Esophagus squamous epithelium (tissue), 5 donors: ENCODE measurements at places on chromosomes 7 and 10.

DNA sequence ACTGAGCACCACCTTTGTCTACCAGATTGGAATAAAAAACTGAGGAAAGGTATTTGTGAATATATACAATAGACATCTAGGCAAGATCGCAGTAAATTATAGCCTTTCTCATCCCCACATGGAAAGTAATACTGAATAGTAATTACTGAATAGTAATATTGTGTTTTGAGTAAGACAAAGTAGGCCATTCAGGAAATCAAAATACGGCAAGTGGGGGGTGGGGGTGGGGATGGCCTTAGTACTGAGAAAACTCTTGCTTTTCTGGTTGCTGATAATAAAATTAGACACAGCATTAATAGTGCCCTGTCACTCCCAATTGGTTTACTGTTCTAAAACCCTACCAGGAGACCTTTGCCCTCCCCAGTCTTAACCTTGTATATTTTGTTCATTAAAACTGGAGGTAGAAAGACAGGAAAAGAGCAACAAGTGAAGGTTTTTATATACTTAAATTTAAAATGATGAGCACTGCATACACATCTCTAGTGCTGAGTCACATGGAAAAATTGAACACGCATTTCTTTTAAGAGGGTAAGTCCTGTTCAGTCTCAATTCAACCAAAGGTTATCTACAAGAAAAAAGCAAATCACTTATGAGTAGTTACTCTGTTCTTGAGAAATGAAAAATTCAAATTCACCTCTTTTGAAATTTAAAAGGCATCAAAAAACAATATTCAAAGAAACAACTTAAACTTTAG lies 65.6 kb downstream of the IGF2BP3 start:
- DNase-seq: no peak

GRCh38 chr10:116817178-116817577 lies 32.1 kb upstream of the ENO4 start:
- DNase-seq: no peak

GRCh38 chr10:11261687-11262493 lies 244.2 kb downstream of the CELF2 start:
- DNase-seq: no peak

GRCh38 chr10:116000151-116000842 lies 272.7 kb downstream of the GFRA1 start:
- DNase-seq: no peak

DNA sequence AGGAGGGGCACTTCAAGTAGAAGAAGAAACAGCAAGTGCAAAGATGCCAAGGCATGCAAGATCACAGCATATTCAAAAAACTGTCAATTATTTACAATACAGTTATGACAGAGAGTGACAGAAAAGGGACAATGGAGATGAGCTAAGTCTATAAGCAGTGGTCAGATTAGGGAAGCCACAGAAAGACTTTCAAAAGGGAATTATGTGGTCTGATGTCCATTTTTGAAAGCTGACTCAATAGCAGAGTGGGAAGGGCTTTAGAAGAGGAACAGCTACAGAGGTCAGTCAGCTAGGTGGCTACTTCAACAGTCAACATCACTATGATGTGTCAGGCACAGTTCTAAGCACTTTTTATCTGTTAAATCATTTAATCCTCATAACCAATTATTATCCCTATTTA lies 45.2 kb upstream of the SPOCK2 start:
- DNase-seq: no peak

DNA sequence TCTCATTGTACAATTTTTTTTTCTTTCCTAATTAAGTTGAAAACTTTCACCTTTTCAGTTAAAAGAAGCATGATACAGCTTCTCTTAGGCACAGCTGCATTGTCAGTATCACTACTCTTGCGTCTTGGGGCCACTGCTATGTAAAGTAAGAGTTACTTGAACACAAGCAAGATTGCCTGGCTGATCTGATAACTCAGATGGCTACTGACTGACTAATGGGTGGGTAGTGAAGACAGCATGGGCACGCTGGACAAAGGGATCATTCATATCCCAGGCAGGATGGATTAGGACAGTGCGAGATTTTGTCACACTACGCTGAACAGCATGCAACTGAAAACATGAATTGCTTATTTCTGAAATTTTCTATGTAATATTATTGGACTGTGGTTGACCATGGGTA lies 11.6 kb upstream of the ADAMTS14 start:
- DNase-seq: no peak

- DNase-seq: no peak
Observed at GRCh38 chr10:132336919-132337407, 5.0 kb downstream of the LRRC27 start.

DNA sequence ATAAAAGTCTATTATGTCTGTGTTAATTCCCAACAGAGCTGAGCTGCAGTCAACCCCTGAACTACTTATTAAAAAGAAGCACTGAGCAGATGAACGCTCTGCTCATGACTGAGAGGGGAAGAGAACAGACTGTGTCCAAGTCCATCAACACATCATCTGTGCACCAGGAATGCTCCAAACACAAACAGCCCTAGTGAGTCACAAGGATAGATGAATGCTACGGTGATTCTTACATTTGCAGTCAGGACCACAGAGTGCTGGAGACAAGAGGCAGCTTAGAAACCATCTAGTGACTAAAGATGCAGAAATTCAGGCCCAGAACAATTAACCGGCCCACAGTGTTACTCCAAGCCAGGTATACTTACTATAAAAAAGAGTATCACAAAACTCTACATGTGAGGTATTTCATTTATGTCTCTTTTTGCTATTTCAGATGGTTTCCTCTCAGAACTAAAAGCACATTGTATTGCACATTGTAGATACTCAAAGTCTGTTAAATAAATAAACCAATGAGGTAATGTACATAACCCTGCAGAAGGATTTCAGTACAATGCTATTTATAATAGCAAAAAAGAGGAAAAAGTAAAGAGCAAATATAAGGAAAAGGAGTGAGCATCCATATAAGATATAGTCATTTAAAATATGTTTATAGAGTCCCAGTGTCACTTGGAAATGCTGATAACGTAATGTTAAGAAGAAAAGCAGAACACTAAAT lies 159.2 kb downstream of the KCNMA1 start:
- no peak for DNase-seq

GRCh38 chr7:73870041-73870492 lies 9.1 kb downstream of the TMEM270 start:
- no peak for DNase-seq

- no peak for DNase-seq
Observed at GRCh38 chr10:130652964-130653578, 516.9 kb downstream of the GLRX3 start.

DNA sequence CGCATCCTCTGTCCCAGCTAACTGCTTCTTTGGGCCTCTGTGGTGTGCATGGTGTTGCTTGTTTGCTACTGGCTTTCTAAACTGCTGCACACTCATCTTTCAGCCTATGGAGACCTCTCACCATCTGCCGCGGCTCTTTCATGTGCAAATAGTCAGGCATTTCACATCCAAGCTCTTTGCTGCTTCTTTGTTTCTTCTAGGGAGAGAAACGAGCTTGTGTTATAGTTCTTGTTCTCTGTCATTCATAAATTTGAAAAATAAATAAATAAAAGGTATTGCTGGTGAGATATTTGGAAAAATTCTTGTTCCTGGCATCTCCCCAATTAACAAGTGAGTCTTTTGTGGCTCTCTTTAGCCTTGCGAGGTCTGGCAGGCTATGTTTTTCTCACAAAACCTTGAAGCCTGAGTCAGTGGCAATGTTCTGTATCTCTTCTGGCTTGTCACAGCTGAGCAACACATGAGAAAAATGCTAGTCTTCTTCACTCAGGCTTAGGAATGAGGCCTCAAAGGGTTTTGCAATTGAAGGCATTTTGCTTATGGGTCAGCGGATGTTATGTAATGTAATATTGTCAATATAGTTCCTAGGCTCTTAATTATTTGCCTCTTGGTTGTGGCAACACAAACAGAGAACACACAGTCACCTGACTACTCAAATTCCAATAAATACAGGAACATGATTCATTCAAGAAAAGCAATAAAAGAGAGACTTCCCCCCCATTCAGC lies 274.0 kb downstream of the FRMD4A start:
- no peak for DNase-seq

DNA sequence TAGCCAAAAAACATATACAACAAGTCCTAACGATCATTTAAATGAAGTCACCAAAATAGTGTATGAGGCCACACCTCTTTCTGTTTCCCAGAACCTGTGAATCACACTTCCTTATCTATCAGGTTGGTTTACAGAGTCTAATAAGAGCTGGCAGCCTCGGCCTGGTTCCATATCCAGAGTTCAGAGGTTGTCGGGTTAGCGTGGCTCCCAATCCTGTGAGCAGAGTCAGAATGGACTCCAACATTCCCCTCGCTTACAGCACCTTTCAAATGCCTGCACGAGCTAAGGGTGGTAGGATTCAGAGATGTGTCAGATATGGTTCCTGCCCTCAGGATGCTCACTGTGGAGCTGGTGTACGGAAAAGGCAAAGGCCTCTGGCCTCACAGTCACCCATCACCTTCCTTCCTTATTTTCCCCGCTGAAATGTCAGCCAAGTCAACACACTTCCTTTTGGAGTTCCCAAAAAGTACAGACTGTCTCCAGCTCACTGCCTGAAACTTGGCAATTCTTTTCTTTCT lies 6.0 kb downstream of the IL15RA start:
- DNase-seq: no peak

GRCh38 chr10:101939729-101940128 lies 96.1 kb upstream of the KCNIP2 start:
- DNase-seq: no peak

GRCh38 chr7:88635149-88635548 lies 124.4 kb upstream of the ZNF804B start:
- DNase-seq: no peak
